ENCODE measurements at places on chromosomes 1 and 21.

DNA sequence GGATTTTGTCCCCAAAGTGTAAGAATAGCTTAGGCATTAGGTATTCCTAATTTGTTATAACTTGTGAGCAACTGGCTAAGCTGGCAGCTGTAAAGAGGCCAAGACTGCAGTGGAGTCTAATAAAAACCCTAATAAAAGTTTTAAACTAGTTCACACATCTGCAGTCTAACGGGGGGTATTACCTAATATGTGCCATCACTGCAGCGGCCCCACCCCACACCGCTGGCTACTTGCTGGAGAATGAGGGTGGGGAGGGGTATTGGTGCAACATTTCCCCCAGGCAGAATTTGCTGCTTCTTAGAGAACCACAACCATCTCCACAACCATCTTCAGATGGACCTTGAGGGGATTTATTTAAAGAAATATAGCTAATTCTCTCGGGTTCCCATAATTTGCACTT lies 135.0 kb downstream of the ZC3H11B start:
- no peak for DNase-seq

- DNase-seq, result no peak
Measured at GRCh38 chr1:64179588-64179987, 23.8 kb upstream of the UBE2U start.

GRCh38 chr1:101243751-101244150 lies 6.9 kb downstream of the S1PR1 start:
- DNase-seq, result no peak

DNA sequence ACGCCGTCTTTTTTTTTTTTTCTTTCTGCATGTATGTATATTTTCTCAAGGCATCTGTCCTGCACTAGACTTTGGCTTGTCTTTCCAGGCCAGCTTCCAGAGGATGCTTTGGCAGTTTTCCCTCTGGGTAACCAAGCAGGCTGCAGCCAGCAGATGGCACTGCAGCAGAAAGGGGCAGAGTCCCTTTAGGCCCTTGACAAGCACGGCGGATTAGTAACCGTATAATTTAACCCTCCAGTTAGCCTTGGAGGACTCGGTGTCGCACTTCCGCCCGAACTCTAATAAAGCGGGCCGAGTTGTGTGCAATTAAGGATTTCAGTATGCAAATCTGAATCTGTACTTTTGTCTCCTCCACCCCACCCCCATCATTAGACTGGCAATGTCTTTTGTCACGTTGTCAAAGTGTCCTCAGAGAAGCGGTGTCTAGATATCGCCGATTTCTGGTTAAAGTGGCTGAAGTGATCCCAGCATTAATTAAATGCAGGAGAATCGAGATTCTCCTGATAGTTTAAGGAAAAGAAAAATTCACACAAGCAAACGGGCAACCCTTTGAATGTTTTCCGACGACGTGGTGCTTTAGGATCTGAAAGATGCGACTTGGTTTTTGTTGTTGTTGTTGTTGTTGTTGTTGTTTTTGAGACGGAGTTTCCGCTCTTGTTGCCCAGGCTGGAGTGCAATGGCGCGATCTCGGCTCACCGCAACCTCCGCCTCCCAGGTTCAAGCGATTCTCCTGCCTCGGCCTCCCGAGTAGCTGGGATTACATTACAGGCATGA lies 1.1 kb upstream of the TMEM167B start:
- DNase-seq, result peak; percentile 76

- no peak for DNase-seq
Measured at GRCh38 chr1:223483511-223483910, 90.3 kb downstream of the CCDC185 start.

DNA sequence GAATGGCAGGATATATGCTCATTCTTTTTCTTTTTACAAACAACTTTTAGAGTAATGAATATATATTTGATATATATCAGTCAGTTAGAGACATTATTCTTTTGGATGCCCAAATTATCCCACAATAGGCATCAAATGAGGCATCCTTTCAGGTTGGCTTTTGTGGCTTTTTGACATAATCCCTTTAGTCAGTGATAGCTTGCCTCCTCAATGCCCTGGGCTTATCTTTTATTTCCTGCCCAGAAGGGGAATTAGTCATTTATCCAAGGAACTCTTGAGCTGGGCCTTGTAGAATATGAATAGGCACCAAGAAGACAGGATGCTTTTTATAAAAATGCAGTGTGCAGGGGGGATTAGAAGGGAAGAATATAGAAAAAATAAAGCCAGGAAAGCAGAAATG lies 22.2 kb downstream of the EPHX4 start:
- DNase-seq, result no peak

DNA sequence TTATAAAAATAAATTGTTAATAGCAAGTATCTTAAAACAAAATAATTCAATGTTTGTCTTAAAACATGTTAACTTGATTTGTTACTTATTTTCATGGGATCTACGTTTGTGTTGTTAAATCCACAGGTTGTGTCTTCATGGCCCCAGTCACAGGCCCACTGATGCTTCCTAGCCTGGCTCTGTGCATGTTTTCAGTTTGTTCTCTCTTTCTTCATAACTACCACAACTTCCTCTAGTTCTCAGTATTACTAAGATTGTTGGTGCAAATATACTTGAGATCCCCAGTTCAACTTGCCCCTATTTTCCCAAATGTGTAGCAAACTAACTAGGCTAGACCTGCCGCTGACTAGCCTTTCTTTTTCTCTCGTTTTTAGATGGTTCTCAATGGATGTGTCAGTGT lies 250.5 kb downstream of the NRIP1 start:
- DNase-seq, result no peak

Data from SHP77 treated with DMSO at 0.1 percent for 48 hours (cell line).